ENCODE measurements at places on chromosomes 2 and 18.

DNA sequence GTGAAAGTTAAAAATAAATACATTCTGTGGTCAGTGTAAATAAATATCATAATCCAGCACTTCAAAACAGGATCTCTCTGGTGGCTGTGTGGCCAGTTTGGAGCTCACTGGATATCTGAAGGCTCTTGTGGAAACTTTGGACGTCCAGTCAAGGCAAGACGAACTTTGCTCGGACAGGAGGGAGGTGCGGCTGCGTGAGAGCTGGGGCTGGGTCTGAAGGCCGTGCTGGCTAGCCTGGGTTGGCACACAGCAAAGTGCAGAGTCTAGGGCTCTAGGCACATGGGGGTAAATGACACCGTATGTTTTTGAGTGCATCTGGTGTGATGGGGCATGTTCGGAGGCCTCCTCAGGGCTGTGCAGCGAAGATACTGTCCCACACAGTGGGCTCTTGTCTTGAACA, 78.9 kb upstream of the TXNDC2 start:
- no peak for DNase-seq

- DNase-seq: no peak
Observed at GRCh38 chr2:20507166-20507692, 60.4 kb downstream of the RHOB start.

- no peak for DNase-seq
Observed at GRCh38 chr2:233289648-233290047, 18.0 kb upstream of the SAG start.

GRCh38 chr18:48065601-48065995, 135.1 kb upstream of the SMAD2 start:
- DNase-seq: no peak

DNA sequence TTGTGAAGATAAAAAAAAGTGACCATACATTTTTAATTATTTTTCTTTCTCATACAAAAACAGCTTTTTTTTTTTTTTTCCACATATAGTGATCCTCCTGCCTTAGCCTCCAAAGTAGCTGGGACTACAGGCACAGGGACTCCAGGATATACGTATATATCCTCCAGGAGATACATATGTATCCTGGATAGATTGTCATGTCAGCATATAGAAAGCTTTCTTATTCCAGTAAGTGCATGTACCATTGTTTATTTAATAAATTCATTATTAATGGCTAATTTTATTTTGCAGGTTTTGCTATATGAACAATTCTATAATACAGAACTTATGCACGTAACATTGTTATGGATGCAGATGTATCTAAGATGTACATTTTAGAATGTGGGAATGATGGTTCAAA, 138.7 kb downstream of the DOK6 start:
- no peak for DNase-seq

DNA sequence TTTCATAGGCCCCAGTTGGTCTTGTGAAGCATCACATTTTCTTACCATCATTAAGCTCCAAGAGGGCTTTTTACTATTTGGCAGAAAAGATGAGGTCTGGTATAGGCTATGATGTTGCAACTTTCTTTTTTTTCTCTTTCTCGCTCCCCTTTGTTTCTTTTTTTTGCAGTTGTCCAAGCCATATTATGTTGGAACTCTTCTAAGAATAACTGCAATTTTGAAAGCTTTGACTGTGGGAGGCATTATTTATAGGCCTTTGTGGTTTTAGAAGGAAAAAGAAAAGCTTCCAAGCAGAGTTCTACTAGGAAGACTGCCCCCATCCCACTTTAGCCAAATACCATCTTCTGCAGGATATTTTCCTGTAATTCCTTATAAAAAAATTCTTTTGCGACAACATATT, 571.6 kb downstream of the ARHGAP15 start:
- DNase-seq: no peak

- DNase-seq: no peak
Observed at GRCh38 chr2:226728996-226729395, 70.6 kb downstream of the IRS1 start.

GRCh38 chr2:242011167-242011513, 141.6 kb downstream of the RTP5 start:
- no peak for DNase-seq

- no peak for DNase-seq
Observed at GRCh38 chr2:191970867-191971266, 124.0 kb upstream of the CAVIN2 start.

GRCh38 chr2:46381871-46382270, 84.7 kb downstream of the EPAS1 start:
- no peak for DNase-seq

GRCh38 chr18:23617412-23618014, 31.2 kb upstream of the NPC1 start:
- no peak for DNase-seq

Measured in CD4-positive, alpha-beta T cell treated with Interleukin-10 for 1 hour (primary cell).